ENCODE measurements at places on chromosomes 5 and 9.

DNA sequence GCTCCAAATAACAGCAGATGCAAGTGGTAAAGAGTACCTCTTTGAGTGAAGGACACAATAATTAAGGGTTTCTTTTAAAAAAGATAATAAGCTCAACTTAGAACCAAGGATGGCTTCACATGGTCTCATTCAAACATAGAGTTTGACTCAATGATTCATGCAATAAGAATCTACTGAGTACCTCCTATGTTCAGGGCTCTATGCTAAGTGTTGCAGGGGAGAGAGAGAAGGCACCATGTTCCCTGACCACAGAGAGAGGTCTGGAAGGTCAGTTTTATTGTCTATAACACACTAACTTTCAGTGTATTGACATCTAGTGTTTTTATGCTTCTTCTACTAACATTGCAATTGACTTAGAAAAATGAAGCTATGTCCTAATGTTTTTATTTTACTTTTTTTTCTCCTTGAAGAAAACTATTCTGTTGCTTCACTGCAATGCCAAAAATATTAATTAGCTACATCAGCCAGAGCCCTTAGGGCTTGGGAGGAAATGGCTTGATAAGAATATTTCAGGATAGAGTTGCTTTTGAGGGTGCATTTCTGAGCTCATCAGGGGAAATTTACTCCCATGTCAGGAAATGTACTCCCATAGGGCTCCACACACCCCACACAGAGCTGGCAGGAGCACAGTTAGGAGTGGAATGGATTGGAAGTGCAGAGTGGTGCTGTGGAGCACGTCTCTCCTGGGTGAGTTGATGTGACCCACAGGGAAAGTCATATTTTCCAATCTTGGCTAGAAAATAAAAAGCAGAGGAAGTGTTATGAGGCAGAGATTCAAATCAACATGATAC lies 106.6 kb downstream of the PDE8B start:
- no peak for DNase-seq

DNA sequence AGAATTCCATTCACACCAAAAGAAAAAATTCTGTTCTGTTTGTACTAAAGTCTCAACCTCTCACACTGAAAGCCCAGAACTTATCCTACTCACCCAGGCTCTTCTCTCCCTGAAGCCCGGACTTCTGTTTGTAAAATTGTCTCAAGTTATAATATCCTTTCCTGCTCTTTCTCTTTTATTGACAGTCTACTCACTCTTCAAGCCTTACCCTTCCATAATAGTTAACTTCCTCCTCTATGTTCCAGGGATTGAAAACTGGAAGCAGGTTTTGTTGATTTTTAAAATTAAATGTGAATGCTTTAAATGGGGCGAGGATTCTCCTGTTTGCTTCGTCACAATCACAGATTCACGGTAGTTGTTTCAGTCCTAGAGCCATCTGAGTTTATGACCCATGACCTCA lies 51.7 kb upstream of the CCDC112 start:
- no peak for DNase-seq

DNA sequence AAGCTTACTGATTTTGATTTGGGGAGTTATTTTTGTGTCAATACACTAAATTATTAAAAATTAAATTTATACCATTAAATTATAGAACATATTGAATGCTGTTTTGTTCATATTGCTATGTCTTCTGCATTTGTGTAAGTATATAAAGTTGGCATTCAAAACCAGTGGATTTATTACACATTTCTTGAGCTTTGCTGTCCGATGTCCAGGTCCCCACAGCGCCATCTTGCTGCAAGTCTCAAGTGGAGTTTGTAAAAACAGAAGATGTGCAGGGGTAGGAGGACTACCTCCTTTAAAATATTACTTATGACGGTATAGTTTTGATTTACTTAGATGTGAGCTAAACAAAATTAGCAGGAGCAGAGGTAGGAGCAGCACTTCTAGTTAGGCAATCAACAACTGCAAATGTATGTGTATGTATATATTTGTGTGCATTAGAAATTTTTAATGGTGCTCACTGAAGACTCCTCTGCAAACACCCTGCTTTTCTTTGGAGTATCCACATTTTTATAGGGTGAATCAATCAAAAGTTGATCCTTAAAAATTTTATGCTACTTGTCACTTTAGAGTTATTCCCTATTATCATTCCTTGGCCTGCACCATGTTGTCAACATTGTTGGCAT lies 37.4 kb downstream of the CPEB4 start:
- DNase-seq: peak; percentile 80

DNA sequence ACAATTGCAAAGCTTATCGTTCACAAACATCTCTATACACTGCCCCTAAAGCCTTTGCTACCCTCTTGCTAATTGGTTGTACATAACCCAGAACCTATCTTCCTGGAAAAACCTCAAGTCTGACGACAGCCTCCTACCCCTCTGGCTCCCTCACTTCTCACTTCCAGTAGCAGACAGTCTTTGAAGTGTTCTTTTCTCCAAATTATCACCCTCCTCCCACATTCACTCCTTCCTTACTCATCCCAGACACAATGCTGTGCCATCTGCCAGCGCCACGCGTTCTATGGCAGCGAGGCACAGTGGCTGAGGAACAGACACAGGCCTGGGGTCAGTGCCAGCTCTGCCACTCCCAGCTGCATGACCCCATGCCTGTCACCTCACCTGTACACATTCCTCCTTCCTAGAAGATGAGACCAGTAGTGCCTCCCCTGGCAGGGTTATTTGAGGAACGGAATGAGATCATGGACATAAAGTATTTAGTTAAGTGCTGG lies 27.7 kb downstream of the CLTA start:
- DNase-seq: no peak

DNA sequence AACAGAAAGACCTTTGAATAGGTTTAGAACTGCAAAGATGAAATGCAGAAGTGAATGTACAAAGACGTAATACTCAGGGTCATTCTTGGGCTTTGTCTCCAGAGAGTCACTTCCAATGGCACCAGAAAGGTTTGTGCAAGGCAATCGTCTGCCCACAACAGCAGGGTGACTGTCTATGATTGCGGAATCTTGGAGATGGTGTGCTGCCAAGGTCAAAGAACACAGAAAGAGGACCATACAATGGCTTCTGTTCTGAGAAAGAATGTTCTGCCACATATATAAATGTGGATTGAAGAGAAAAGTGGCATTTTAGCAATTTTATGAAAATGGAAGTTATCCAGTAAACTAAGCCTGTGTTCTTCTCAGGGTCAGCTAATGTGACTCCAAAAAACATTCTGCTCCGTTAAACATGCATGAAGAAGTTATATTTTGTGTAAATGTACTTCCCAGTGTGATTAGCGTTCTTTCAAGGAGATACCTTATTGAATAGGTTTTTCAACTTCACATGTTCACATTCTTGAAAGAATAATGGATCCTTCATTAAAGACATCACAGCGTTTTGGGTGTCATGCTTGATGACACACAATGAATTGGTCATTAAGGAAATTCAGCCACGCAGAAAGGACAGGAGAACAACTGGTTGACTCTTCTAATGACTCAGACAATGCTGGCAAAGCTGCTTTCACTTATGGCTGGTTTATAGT lies 73.4 kb upstream of the CDH6 start:
- DNase-seq: no peak

- DNase-seq: no peak
Observed at GRCh38 chr9:95507464-95508241, 9.1 kb downstream of the PTCH1 start.

GRCh38 chr5:35626108-35626507 lies 8.4 kb downstream of the SPEF2 start:
- DNase-seq: no peak

- DNase-seq: no peak
Observed at GRCh38 chr5:30839956-30840355, 353.5 kb upstream of the CDH6 start.

DNA sequence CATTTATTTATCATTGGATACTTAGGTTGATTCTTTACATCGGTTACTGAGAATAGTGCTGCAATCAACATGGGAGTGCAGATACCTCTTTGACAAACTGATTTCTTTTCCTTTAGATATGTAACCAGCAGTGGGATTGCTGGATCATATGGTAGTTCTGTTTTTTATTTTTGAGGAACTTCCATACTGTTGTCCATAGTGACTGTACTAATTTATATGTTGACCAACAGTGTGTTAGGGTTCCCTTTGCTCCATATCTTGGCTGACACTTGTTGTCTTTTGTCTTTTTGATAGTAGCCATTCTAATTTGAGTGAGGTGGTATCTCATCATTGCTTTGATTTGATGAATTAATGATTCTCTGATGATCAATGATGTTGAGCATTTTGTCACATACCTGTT lies 137.3 kb upstream of the PITX1 start:
- DNase-seq: no peak

GRCh38 chr5:150746-151145 lies 40.5 kb upstream of the LRRC14B start:
- no peak for DNase-seq

GRCh38 chr5:115098041-115098702 lies 71.5 kb downstream of the TRIM36 start:
- DNase-seq: no peak

DNA sequence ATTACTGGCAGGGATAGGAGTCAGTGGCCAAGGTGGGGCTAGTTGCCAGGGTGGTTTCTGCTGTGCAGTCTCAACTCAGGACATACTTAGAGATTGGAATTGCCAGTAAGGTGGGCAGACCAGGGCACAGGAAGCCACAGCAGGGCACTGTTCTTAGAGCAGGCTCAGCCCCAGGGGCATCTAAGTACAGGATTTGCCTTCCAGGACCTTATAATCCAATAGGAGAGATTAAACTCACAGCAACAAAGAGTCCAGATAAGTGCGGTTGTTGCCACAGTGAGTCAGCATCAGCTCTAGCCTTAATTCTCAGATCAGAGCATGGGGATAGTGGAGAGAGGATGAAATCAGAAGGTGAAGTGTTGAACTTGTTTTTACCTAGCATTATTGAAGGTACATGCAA lies 265.8 kb upstream of the TRPC7 start:
- no peak for DNase-seq

DNA sequence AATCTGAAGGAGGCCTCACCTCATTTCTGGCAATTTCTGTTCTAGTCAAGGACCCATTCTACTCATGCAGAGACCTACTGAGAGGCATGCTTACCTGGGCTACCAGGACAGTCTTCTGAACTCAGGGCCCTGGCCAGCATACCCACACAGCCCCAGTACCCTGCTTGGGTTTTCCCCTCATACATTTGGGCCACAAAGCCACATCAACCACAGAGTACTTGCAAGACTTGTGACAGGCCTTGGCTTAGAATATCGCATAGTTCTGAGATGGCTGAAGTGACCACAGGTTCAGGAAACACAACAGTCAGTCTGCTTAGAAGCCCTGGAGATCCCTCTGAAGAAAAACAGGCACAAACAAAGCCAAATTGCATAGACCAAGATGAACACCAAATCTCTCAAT lies 758.8 kb upstream of the CDH9 start:
- DNase-seq: no peak

- DNase-seq: no peak
Observed at GRCh38 chr5:167030500-167031120, 1260.8 kb upstream of the WWC1 start.

GRCh38 chr5:43227655-43228054 lies 35.6 kb downstream of the NIM1K start:
- no peak for DNase-seq

- no peak for DNase-seq
Observed at GRCh38 chr9:98108531-98109031, 10.4 kb downstream of the TRIM14 start.

DNA sequence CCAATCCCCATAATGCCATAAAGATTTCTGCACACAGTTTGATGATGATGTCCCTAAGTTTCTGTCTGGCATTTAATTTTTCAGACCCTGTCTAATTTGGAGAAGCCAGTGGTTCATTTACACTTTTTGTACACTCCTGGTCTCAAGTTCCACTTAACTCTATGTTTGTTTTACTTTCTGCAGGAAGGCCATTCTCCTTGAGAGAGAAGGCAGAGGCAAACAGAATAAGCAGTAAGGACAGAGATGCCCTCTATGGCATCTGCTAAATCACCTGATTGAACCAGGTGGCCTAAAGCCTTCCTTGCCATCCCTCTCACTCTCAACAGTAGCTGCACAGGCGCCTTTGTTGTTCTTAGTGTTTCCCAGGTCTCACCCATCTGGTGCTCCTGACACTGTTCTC lies 86.1 kb upstream of the LRRTM2 start:
- no peak for DNase-seq

DNA sequence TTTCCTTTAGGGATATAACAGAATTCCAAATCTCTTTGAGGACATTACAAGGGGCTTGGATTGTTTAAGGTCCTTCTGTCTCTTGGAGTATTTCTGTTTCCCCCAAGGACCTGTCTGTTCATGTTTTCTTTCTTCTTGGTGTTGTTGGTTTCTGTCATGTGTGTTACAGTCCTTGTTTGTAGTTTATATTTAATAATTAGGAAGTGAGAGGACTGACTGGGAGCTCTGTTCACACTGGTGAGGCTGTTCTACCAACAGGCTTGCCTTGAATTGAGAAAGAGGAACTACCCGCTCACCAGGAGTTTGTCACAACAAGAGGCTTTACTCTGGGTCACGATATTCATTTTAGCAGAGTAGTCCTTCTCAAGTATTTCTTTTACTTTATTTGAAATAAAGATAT lies 119.2 kb upstream of the SV2C start:
- DNase-seq: no peak

DNA sequence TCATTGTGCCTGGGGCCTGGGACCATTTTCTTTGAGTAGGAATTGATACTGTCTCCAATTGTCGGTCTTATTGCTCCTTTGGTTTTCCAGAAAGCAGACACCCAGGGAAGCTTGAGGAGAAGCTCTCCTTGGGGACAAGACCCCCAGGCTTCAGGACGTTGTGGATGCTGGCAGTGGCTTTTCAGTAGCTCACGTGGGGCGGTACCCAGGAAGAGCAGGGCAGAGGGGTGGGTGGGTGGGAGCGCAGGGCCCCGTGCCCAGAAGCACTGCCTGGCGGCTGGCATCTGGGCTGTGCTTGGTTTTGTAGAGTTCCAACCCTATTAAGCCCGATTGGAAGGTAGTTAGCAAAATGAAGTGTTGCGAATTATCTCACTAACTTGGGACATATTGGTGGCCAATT lies 374.2 kb upstream of the IRX1 start:
- DNase-seq: no peak

- DNase-seq: no peak
Observed at GRCh38 chr5:57895766-57896165, 413.2 kb upstream of the ACTBL2 start.

DNA sequence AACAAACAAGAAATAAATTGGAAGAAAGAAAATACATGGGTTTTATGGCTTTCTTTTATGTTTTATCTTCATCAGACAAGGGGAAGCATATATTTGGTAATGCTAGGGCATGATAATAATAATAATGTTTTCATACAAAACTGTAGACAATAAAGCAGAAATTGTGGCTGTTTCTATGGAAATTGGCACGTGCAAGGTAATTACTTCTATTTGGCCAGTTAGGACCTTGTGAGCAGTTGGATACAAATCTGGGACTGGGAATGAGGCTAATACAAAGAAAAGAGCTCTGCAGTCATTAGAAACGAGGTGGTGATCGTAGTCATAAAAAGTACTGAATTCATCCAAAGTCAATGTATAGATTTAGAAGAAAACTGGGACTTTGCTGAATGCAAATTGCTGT lies 233.6 kb downstream of the EFNA5 start:
- no peak for DNase-seq

All from cardiac septum (tissue), 1 donor.